ENCODE measurements at places on chromosomes 16 and 17.
A peak's percentile ranks its signal among the peaks of the same experiment; 100 is the strongest.

DNA sequence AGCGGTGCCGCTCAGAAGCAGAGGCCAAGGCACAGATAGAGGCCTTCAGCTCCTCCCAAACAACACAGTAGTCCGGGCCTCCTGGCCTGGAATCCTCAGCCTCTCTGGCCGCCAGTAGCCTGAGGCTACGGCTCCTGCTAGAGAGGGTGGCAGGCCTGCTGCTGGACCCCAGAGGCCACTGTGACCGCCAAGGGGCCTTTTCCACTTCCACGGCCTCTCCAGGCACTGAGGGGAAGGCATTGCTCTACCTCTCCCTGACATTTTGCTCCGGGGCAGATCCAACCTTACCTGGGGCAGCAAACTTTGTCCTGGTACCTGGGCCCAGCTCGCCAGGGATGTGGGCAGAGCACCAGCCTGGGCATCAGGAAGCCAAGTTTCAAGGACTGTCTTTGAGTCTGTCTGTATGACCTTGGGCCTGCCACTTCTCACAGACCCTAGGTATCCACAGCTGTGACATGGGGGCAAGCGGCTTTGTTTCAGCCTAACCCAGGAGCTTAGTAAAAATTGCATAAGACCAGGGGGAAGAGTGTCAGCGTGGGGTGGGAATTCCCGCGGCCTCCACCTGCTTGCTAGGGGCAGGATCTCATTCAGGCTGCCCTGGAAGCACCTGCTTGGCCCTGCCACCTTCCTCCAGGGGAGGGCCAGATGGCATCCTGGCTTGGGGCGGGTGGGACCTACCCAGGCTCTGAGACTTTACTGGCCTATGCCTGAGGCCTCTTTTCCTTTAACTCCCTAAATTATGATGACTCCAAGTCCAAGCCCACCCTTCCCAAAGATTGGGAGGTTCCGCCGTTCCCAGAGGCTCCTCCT, 33.2 kb downstream of the ADGRG5 start:
- DNase-seq = no peak

GRCh38 chr16:64870859-64871258, 251.0 kb downstream of the CDH11 start:
- no peak for DNase-seq

- no peak for DNase-seq
Measured at GRCh38 chr17:65564793-65565192, 3.3 kb upstream of the AXIN2 start.

- no peak for DNase-seq
Measured at GRCh38 chr16:69260506-69260905, 50.6 kb upstream of the VPS4A start.

DNA sequence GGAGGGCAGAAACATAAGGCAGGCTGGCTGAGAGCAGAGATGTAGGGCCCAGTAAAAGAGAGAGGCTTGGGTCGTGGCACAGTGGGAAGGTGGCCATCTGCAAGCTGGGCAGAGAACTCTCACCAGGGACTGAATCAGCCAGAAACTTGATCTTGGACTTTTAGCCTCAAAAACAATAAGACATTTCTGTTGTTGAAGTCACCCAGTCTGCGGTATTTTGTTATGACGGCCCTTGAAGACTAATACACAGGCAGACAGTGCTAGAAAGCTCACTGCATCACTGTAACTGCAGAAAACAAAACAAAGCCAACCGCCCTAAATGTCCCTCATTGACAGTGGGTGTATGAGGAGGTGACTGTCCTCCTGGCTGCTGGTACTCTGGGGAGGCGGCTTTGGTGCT, 3.9 kb upstream of the JPH3 start:
- no peak for DNase-seq

GRCh38 chr17:7351665-7352502, at the start of gene KCTD11:
Gene KCTD11, plus strand, starts transcription at chr17:7352162.
- DNase-seq = peak; percentile 65

GRCh38 chr16:4893103-4893862, 43.7 kb downstream of the PPL start:
- no peak for DNase-seq

DNA sequence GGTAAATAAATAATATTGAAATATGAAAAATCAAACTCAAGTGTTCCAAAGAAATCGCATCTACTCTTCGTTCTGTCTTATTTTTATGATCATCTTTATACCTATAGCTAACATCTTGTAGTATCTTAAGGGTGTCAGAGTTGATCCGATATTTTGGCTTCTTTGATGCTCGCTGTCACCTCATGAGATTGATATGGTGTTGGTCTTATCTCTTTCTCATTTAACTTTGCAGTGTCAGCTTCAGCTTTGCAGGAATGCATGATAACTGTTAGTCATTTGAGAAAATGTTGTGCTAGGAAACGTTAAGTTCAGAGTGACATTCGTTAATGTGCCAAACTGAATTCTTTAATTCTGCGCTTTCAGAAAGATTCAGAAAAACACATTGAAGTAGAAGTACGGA, 19.4 kb downstream of the NOL11 start:
- no peak for DNase-seq

DNA sequence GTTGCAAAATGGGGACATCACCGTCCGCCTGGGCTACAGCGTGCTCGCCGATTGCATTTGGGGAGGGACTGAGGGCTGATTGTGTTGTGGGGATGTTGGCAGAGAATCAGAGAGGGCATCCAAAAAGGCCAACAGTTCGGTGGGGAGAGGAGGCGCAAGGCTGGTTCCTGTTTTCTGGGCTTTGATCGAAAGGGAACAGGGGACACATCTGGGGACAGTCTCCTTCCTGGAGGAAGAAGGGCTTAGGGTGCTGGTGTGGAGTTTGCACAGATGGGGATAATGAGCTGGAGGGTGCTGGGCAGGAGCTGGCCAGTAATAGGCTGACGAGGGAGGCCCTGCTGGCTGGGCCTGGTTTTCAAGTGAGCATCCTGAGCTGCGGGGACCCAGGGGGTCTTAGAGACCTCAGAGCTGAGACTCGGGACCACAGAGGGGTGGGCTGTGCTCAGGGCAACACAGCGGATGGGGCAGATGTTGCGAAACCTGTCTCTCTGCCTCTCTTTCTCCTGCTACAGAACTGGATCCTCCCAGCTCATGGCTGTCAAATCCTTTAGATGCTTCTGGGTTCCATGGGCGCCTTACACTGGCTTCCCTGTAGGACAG, 288.7 kb downstream of the SEC14L1 start:
- no peak for DNase-seq

- no peak for DNase-seq
Measured at GRCh38 chr16:27722207-27722606, 172.3 kb downstream of the KATNIP start.

- peak; percentile 80 for DNase-seq
Measured at GRCh38 chr16:88650749-88651275, at the start of gene CYBA. Gene CYBA, minus strand, starts transcription at chr16:88651053. Its CDS starts 40 bp downstream, at chr16:88651013.

DNA sequence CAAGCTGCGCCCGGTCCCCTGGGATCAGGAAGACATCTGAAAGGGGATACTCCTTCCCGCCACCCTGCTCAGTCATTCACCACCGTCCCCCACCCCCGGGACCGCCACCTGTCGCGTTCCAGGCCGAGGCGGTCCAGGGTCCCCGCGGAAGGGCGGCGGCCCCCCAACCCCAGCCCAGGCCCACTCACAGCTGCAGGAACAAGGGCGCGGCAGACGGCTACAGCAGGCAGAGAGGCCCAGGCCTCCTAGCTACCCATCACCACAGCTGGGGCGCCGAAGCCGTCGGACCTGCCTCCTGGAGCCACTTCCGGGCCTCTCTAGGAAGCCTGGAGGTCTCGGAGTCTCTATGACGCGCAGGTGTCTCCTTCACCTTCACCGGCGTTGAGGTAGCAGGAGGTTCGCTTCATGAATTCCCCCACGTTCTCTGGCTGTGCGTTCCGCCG, at the start of gene SDR42E1:
SDR42E1 (minus strand) TSS at position 272 of the 443 bp plus-strand sequence. CDS start 10,612 bp downstream, outside the sequence.
- DNase-seq = peak; percentile 31

DNA sequence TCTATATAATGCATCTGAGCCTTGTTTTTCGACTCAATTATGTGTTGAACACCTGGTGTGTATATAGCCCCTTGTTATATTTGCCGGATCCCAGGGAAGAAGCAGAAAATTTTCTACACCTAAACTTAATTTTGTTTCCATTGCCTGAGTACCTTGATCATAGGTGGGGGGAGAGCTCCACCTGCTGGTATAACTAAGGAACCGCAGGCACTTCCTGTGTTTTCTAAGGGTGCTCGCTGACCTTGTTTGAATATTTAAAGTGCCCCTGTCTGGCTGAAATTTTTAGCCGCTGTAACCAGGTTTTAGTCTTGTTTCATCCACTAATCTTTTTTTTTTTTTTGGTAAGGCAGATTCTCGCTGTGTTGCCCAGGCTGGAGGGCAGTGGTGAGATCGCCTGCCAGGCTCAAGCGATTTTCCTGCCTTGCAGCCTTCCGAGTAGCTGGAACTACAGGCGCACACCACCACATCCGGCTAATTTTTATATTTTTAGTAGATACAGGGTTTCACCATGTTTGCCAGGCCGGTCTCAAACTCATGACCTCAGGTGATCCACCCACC, 6.5 kb upstream of the NUBP1 start:
- DNase-seq = peak; percentile 43

DNA sequence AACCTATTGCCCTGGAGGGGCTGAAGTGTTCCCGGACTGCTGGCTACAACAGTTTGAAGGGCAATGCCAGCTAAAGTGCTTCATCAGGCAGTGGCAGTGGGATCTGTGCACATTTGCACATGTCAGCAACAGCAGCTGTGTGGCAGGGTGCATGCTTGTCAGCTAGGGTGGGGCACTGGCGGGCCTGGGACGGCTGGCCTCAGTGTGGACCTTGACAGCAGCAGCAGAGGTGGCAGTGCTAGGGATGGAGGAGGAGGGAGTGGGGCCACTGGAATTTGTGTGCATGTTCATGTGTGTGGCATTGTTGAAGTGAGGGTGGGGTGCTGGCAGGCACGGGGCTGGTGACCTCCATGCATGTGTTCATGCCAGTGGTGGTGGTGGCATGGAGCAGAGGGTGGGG, 203.3 kb upstream of the HS3ST4 start:
- DNase-seq = no peak

DNA sequence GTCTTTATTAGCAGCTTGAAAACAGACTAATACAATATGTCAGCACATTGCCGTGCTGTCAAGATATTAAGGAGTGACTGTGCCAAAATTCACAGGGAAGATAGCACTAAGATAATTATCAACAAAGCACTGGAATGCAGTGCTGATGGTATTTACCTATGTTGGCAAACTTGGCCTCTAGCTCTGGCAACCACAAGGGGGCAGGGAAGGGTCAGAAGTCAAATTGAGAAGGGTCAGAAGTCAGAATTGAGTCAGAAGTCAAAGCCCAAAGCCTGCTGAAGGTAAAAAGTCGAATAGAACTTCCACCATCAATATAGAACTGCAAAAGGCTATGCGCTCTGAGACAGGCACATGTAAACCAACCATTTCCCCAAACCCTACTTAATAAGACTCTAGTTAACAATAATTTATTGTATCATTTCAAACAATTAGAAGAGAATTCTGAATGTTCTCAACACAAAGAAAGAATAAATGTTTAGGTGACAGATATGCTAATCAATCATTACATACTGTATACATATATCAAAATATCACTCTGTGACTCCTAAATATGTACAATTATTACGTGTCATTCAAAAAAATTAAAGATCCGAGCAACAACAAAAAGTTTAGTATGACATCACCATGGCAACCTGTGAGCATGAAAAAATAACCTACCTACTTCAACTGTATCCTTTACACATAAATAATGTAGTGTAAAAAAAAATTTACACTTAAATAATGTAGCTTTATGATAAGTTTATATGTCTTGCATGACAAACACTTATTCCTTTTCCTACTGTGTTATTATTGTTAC, 916.1 kb downstream of the KCNJ2 start:
- DNase-seq = no peak

DNA sequence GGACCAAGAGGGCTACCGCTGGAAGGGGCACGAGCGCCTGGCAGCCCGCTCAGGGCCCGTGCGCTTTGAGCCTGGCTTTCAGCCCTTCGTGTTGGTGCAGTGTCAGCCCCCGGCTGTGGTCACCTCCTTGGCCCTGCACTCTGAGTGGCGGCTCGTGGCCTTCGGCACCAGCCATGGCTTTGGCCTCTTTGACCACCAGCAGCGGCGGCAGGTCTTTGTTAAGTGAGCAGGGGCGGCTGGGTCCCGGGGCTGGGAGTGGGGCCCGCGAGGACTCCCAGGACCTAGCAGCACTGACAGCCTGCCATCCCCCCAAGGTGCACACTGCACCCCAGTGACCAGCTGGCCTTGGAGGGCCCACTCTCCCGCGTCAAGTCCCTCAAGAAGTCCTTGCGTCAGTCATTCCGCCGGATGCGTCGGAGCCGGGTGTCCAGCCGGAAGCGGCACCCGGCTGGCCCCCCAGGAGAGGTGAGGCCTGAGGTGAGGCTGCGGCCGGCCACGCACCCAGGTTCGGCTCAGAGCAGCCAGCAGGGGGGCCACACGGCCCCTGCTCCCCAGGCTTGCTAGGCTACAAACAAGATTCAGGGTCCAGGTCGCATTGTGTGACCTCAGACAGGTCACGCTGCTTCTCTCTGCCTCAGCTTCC, 17.4 kb upstream of the MYO15B start:
- DNase-seq = no peak

GRCh38 chr16:10181196-10182162, 749 bp downstream of the GRIN2A start:
- no peak for DNase-seq

- DNase-seq = no peak
Measured at GRCh38 chr16:86854626-86855294, 276.4 kb downstream of the FOXL1 start.

GRCh38 chr16:51153577-51154031, 2.5 kb upstream of the SALL1 start:
- DNase-seq = no peak

DNA sequence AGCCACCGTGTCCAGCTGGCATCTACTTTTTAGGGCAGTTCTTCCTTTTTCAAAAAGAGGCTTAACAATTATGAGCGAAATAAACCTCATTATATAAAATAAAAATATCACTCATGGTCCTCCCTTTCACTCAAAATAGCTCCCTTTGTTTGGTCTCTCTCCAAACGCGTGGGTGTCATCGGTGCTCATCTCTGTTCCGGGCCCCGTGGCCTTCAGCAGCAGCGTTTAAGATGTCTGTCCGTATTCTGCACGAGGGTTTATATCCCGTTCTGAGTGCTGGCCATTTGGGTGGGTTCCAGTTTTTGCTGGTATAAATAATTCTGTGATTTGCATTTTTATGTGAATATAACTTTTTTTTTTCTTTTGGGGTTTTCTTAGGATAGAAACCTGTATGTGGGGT, 33.4 kb downstream of the PRMT7 start:
- no peak for DNase-seq

DNA sequence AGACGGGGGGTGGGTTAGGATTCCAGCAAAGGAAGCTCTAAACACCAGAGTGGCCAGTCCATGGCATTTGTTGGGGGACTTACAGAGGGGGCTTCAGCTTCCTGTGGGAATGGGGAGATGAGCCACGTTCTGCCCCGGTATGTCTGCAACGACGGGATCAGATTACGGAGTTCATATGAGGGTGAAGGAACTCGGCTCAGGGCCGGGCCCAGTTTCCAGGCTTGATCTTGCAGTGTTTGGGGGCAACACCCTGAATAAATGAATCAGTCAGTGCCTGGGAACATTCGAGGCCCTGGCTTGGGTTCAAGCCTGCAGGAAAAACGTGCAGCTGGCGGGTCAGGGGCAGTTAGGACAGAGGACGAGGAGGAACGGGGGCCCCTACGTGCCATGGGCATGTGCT, 54.0 kb downstream of the JPH3 start:
- DNase-seq = no peak

GRCh38 chr17:57925361-57925990, 29.7 kb downstream of the CUEDC1 start:
- no peak for DNase-seq

All from activated effector memory CD4-positive, alpha-beta T cell treated with Interleukin-2 at 50 U/mL for 16 hours (primary cell).